ENCODE measurements at places on chromosomes 3 and 15.

GRCh38 chr3:16477056-16477455, 36.4 kb downstream of the RFTN1 start:
- DNase-seq, result no peak

- DNase-seq, result no peak
Observed at GRCh38 chr15:88613074-88613944, 7.8 kb upstream of the AEN start.

- no peak for DNase-seq
Observed at GRCh38 chr3:143731776-143732175, 116.5 kb downstream of the SLC9A9 start.

- DNase-seq, result no peak
Observed at GRCh38 chr15:25649390-25649789, 210.6 kb upstream of the UBE3A start.

- DNase-seq, result no peak
Observed at GRCh38 chr3:57803647-57804081, 47.6 kb downstream of the SLMAP start.

All from stimulated activated CD4-positive, alpha-beta T cell treated with anti-CD3 and anti-CD28 coated beads, Interleukin-15, amount 100 ng/mL, for 48 hours (primary cell).